ENCODE measurements at places on chromosomes 7 and 10. TPM values are rescaled to one million over a fixed set of nuclear protein-coding genes. Genes with fewer than 3 reads are reported as not detected.

GRCh38 chr10:130746311-130746710 is 565.2 kb downstream of the TCERG1L start:
- no peak overlapping the region for H3K4me3 ChIP-seq
- no peaks in the 10 kb centered on the region for H3K4me1 ChIP-seq
- H3K27ac ChIP-seq: no peak overlapping the region
- no peaks in the 10 kb centered on the region for H3K36me3 ChIP-seq
- peaks cover 17% of the 10 kb centered on the region for H3K27me3 ChIP-seq

GRCh38 chr10:26269754-26270153 is 53.2 kb downstream of the GAD2 start:
- DNase-seq: no peak
- no peak overlapping the region for H3K4me3 ChIP-seq
- H3K36me3 ChIP-seq: no peaks in the 10 kb centered on the region
- no peak overlapping the region for H3K27ac ChIP-seq

GRCh38 chr7:33044401-33044718 is 18.2 kb downstream of the NT5C3A start:
- H3K36me3 ChIP-seq: peaks cover 2% of the 10 kb centered on the region
- DNase-seq: no peak
- H3K27me3 ChIP-seq: no peaks in the 10 kb centered on the region
- no peak overlapping the region for H3K4me3 ChIP-seq

DNA sequence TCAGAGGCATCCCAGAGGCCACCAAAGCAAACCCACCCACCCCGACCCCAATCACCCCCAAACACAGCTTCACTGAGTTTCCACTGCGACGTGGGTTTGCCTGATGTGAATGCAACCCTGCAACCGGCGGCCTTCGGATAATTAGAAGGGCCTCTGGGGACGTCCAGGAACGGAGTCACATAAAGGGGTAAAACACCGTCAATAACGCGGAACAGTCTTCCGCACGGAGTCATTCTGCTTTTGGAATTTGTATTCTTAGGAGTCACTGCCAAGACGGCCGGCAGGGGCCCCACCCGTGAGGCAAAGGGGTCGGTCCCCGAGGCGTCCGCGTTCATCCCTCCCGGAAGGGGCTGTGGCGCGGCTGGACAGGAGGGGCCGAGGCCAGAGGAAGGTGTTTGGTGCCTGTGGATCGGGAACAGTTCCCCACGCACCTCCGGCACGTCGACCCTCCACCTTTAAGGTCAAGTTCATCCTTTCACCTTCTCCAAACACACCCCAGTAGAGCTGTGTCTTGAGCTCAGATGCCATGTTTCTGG is 36.7 kb upstream of the PDGFA start:
- no peaks in the 10 kb centered on the region for H3K4me1 ChIP-seq
- no peaks in the 10 kb centered on the region for H3K27me3 ChIP-seq
- no peak for DNase-seq
- no peaks in the 10 kb centered on the region for H3K36me3 ChIP-seq

- peaks cover 36% of the 10 kb centered on the region for H3K4me1 ChIP-seq
- H3K27ac ChIP-seq: peak overlapping the region; percentile 100
- peaks cover 4% of the 10 kb centered on the region for H3K27me3 ChIP-seq
- H3K4me3 ChIP-seq: peak overlapping the region; percentile 94
These were observed 342 bp upstream of the KLF6 start for GRCh38 chr10:3785251-3785850.

DNA sequence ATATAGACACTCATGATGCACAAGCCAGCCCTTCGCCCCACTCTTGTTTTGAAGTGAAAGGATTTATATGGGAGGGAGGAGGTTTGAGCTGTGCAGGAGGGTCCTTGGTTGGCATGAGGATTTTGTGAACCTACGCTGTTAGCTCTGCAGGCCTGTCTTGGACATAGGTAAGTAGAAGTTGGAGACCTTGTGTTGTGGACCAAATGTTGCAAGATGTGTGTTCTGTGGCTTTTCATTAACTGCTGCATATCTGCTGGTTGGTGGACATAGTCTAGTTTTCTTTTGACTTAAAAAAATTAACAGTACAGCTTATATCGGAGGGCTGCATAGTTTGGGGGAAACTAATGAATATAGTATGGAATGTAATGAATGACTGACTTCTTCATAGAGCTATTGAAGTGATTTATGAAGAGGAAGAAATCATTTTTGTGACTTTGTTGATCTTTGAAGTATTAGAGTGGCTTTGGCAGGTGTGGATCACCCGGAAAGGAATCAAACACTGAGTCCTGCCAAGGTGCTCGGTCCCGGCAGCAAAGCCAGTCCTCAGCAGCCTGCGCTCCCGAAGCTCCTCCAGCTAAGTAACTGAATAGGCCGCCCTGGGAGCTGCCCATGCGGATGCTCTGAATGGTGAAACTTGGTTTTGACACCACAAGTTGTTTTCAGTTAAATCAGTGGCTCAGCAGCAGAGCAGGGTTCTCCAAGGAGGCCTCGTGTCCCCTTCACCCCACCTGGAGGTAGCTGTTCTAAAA is 3.2 kb downstream of the MGMT start:
- peaks cover 24% of the 10 kb centered on the region for H3K4me1 ChIP-seq
- no peak overlapping the region for H3K27ac ChIP-seq
- no peaks in the 10 kb centered on the region for H3K27me3 ChIP-seq
- no peak for DNase-seq
- peaks cover 4% of the 10 kb centered on the region for H3K36me3 ChIP-seq

GRCh38 chr10:28881171-28881882 is 204.0 kb downstream of the BAMBI start:
- H3K4me1 ChIP-seq: no peaks in the 10 kb centered on the region
- no peak overlapping the region for H3K27ac ChIP-seq
- no peak overlapping the region for H3K4me3 ChIP-seq
- peaks cover 34% of the 10 kb centered on the region for H3K27me3 ChIP-seq
- no peak for DNase-seq

- H3K4me1 ChIP-seq: peaks cover 4% of the 10 kb centered on the region
- H3K36me3 ChIP-seq: no peaks in the 10 kb centered on the region
- no peak overlapping the region for H3K27ac ChIP-seq
- H3K27me3 ChIP-seq: peaks cover 14% of the 10 kb centered on the region
- no peak for DNase-seq
These were observed 26.7 kb upstream of the PROSER2 start for GRCh38 chr10:11796474-11796873.

- H3K4me3 ChIP-seq: no peak overlapping the region
- H3K4me1 ChIP-seq: peaks cover 44% of the 10 kb centered on the region
- no peak overlapping the region for H3K27ac ChIP-seq
- DNase-seq: no peak
- peaks cover 14% of the 10 kb centered on the region for H3K36me3 ChIP-seq
- H3K27me3 ChIP-seq: no peaks in the 10 kb centered on the region
These were observed 81.4 kb downstream of the LARP4B start for GRCh38 chr10:850093-850492.

GRCh38 chr7:480531-481218 is 39.0 kb downstream of the PDGFA start:
- no peaks in the 10 kb centered on the region for H3K4me1 ChIP-seq
- H3K27me3 ChIP-seq: peaks cover 4% of the 10 kb centered on the region
- H3K36me3 ChIP-seq: peaks cover 4% of the 10 kb centered on the region
- no peak overlapping the region for H3K27ac ChIP-seq
- no peak for DNase-seq
- H3K4me3 ChIP-seq: no peak overlapping the region

DNA sequence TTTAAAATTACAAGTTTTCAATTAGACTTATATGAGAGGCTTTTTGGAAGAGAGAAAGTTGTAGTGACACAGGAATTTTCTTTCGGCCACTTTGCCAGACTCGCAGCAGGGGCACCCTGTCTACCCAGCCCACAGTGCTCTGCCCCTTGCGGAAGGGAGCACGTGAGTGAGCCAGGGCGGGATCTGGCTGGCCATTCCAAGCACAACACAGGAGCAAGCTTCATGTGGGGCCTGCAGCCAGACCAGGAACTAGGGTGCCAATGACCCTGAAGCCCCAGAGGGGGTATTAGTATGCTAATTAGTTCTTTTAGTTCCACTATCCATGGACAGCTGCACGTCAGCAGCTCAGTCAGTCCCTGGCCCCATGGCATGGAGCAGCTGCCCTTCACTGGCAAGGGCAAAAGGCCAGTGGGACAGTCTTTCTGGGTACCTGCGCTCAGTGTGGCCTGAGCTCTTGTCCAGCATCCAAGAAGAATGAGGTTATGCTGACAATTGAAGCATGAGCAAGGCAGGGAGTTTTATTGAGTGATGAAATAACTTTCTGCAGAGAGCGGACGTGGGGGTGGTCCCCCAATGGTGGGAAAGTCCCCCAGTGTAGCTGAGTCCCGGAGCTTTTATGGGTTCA is 251.1 kb upstream of the CSTF2T start:
- no peak overlapping the region for H3K27ac ChIP-seq
- no peaks in the 10 kb centered on the region for H3K27me3 ChIP-seq
- H3K4me3 ChIP-seq: no peak overlapping the region
- H3K36me3 ChIP-seq: no peaks in the 10 kb centered on the region
- DNase-seq: no peak

Gene GRID1
- total RNA-seq: not detected

Gene PRRT4
- 0.65 TPM for total RNA-seq

Gene CNTNAP2
- not detected for total RNA-seq

Measured in T-helper 17 cell (primary cell).